ACHN (cell line): ENCODE measurements at places on chromosomes 4 and X.

DNA sequence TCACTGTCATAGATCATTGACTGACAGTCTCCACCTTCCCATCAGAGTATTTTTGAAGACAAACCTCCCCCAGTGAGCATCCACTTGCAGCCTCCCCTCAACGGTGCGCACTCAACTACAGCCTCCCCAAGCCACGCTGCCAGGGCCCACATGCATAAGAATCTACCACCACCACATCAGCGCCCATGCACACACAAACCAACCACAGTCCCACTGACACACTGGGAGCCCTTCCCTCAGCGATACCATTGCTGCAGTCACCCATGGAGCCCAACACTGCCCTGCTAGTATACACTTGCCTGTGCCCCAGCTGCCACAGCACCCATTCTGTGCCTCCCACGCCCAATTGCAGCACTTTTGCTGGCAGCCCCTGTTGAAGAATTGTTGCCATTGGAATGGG is 132.9 kb downstream of the CHM start:
- DNase-seq: no peak

GRCh38 chr4:111323496-111323895 is 700.6 kb upstream of the PITX2 start:
- peak; percentile 77 for DNase-seq

- no peak for DNase-seq
These were observed 364.8 kb upstream of the EMCN start for GRCh38 chr4:100882661-100883060.

DNA sequence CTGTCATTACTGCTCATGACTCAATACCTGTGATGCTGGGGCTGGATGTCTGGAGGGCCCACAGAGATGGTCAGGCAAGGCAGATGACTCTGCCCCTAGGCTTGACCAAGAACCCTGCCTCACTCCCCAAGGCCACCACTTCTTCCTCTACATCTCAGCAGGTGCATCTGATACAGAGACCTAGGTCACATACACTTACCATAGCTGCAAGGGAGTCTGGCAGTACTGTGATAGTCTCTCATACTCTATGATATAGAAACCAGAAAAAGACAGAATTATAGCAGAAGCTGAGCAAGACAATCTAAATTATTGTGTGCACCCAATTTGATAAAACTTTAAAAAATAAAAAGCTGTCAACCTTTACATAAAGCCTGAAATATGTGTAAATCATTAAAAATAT is 477.1 kb upstream of the GALNT7 start:
- no peak for DNase-seq

DNA sequence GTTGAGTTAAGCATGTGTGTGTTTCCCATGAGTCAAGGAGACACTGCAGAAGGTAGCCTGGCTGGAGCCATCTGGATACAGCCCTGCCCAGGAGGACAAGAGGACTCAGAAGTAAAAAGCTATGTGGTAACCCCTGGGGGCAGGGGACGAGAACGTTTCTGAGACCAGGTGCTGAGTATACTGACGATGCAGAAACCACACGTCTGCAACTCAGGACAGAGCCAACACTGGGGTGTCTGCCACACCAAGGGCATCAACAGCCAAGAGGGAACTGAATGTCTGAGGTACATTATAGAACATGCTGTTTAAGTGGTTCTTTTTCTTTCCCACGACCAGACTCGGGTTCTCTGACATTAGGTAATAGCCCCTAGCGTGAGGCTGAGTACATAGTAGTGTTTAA is 94.1 kb upstream of the GPR34 start:
- DNase-seq: no peak

DNA sequence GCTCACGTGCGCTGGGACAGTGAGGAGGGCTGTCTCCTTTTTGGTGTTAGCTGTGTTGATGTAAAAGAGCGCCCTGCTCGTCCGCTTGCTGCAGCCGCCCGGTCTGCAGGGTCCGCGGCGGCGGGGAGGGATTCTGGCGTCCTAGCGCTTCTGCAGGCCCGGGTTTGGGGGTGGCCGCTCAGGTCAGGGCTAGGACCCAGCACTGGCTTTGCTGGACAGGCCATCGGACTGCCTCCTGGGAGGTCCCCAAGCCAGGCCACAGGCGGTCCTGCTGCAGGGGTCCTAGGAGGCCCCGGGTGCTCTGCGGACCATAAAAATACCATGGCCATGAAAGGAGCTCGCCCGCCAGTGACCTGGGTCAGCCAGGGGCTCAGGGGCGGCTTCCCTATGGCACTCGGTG is 308.7 kb downstream of the DCTD start:
- no peak for DNase-seq

GRCh38 chr4:175772170-175772705 is 39.8 kb downstream of the GPM6A start:
- no peak for DNase-seq

DNA sequence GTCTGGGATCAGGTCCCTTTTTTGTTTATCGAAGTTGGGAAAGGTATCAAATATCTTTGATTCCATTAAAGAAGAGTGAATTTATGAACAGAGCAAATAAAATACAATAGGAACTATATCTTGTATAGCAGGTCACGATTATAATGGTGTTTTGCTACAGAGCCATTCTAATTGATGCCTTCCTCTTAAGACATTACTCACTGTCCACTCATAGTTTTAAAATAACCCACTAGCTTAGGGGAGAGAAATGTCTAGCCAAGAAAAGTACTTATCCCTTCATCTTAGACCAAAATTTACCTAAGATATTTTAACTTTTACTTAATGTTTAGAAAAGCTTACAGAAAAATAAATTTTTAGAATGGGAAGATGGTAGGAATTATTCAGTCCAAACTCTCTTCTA is 112.0 kb upstream of the PABPC4L start:
- no peak for DNase-seq

DNA sequence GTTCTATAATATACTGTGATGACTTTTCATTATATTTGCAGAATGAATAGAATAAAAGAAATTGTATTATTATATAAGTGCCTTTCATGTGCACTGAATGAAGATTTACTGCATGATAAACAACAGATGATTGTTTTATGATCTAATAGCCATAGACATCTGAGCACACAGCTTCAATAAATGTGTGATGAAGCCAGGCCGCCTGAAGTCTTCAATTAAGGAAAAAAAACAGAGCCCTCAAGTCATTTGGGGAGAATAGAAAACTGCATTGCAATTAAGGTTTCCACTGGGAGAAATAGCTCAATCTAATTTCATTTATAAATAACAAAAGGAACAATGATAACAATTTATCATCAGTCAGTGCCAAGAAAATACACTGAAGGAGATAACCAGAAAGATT is 955.2 kb downstream of the FSTL5 start:
- DNase-seq: no peak

- no peak for DNase-seq
These were observed 70.9 kb downstream of the MAGEB5 start for GRCh38 chrX:26286836-26287235.

DNA sequence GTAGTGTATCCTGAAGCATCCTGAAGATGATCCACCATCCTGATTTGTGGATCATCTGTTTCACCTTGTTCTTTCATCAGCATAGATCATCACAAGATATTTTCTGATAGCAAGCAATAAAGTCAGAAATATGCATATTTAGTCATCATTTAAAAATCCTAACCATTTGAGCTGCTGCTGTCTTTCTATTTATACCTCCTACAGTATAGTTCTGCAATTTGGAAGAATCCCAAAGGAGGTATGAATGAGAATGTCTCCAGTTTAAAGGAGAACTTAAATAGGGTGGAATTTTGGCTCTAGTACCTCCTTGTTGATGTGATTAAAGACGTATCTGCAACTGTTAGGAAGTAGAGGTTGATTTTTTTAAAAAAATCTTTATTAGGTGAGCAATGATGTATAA is 7.6 kb downstream of the SLC25A14 start:
- DNase-seq: no peak

DNA sequence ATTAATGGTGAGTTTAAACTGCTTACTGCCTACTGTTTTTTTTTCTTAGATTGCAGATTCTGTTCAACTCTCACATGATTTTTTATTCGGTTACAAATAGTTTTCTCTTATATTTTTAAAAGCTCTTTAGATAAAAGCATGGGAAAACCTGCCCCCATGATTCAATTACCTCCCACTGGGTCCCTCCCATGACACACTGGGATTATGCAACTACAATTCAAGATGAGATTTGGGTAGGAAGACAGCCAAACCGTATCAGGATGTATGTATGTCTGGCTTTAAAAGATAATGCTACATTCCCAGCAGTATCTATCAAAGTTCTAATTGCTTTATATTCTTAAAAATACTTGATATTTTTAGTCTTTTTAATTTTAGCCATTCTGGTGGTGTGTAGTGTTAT is 131.5 kb downstream of the JADE1 start:
- no peak for DNase-seq

DNA sequence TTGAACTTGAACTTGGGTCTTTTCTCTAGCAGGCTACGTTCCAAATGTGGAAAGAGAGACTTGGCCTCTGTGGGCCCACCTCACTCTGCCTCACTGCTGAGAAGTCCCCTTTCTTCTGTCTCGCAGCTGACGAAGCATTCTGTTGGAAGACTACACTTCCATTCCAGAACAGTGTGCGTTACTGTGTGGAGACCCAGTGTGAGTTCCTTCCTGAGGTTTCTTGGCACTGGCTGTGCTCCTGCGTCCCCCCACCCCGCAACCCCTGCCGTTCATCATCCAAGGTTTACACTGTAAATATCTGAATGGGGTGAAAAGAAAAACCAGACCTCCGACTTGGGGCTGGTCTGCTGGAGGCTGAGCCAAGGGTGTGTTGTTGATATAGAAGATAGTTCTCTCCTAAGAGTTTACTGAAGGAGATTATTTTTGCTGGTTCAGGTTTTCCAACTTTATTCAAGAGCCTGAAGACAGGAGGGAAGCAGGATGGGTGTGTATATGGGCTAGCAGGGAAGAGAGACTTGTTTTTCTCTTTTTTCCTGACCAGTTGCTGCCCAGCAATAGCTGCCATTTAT is 34.7 kb downstream of the NHSL2 start:
- no peak for DNase-seq
